ENCODE measurements at places on chromosomes 1 and 21. TPM values are rescaled to one million over a fixed set of nuclear protein-coding genes. Genes with fewer than 3 reads are reported as not detected.

The TMOD4 gene
- total RNA-seq = 0.38 TPM

The TM2D1 gene
- total RNA-seq = 48.3 TPM

The NID1 gene
- total RNA-seq = 53.1 TPM

The PLA2G2D gene
- total RNA-seq = not detected

The RCC1 gene
- 80.3 TPM for total RNA-seq

The APCS gene
- not detected for total RNA-seq

The CPLANE2 gene
- total RNA-seq = 10.0 TPM

The SLC22A15 gene
- 4.7 TPM for total RNA-seq

The MAP10 gene
- 0.56 TPM for total RNA-seq

The CNKSR1 gene
- total RNA-seq = 1.8 TPM

The GPATCH2 gene
- total RNA-seq = 24.6 TPM

The CRYAA gene
- total RNA-seq = not detected

The ACTA1 gene
- total RNA-seq = not detected

The CDK18 gene
- 4.1 TPM for total RNA-seq

The DNAI4 gene
- total RNA-seq = not detected

The DISC1 gene
- total RNA-seq = 14.1 TPM

The GPR52 gene
- total RNA-seq = not detected

The ZMYND12 gene
- 0.32 TPM for total RNA-seq

The TP73 gene
- total RNA-seq = 7.4 TPM

All from A375 (cell line).